NK-92 treated with Interleukin-12 subunit alpha and Interleukin-12 subunit beta, amount 100 ng/mL, for 24 hours (cell line): ENCODE measurements at places on chromosomes 12 and 14.

DNA sequence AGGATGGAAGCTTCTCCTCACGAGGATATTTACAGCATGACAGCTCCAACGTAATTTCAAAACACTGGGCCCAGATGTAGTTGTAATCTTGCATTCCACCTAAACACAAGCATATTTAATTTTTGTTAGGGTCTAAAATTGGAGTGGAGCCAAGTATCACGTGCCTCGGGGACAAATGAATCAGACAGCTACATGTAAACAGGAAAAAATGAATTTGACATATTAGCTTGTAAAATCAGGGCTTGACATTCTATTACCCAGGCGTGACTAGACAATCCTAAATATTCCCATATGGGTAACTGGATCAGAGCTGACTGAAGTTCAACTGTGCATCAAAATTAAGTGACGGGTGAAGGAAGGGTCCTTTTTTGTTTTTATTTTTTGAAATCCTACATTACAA, 59.0 kb downstream of the MDM2 start:
- DNase-seq = no peak

DNA sequence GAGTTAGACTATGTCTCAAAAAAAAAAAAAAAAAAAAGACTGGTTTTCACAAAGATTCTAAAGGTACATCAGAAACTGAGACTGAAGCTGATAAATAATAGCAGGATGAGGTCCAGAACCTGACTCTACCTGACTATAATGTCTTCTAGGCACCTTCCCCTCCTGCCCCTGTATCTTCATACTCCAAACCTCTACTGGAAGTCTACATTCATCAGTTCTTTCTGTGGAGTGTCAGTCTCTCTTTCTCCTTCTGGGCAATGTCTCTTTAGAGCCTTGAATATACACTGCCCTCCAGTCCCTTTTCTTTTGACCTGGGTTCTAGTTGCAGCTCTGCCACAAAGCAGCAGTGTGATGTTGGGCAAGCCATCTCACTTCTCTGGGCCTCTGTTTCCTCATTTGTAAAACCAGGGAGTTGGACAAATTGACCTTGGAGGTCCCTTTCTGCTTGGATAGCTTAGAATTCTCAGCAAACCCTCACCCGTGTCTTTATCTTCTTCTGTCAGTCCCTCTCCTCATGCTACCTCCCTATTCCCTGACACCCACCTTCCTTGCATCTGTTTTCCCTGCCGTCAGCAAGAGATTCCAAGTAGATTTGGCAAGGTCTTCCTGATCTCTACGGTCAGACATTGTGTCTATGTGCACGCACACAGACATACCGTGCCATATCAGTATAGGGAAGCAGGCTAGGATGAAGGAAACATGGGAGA, 4.3 kb downstream of the NFE2 start:
- DNase-seq = no peak

DNA sequence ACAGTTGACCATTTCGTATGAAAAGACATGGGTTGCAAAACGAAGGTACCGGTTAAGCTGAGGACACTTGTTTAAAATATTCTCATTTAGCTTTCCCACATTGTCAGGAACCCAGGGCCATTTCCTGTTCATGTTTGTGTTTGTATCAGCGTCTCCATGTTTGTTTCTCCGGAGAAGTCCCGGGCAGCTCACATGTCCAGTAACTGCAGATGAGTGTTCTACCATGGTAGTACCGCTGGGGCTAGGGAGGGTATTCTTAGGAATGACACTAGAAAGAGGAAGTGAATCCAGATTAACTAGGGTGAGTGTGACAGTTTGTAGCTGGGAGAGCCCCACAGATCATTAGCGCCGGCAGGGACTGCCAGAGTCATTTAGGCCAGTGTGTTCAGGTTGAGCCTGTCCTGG, 50.0 kb upstream of the EVL start:
- no peak for DNase-seq

GRCh38 chr14:65040666-65041433, 54.2 kb downstream of the FNTB start:
- no peak for DNase-seq

GRCh38 chr14:92540472-92541048, 27.0 kb downstream of the RIN3 start:
- no peak for DNase-seq

DNA sequence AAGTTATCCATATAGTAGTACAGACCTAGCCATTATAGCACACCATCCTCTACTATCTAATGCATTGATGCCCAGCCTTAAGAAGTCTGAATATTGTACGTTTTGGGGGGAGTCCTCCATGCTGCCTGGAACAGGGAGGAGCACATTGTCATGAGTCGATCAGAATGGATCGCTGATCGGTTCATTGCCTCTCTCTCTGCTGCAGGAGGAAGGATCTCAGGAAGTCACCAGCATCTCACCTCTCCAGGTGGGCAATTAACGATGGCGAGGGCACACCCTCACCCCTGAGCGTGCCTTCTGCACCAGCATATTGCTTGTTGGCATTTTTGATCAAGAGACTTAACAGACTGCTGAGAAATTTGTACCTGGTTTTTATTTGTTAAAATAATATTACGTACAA, 11.5 kb downstream of the CCND2 start:
- DNase-seq = no peak

GRCh38 chr12:31736472-31736871, 7.7 kb upstream of the AMN1 start:
- DNase-seq = peak; percentile 14

- no peak for DNase-seq
These were observed 754 bp downstream of the ZNF605 start for GRCh38 chr12:132955094-132956010.

- DNase-seq = no peak
These were observed 70.7 kb downstream of the SLC8A3 start for GRCh38 chr14:70118064-70118463.

DNA sequence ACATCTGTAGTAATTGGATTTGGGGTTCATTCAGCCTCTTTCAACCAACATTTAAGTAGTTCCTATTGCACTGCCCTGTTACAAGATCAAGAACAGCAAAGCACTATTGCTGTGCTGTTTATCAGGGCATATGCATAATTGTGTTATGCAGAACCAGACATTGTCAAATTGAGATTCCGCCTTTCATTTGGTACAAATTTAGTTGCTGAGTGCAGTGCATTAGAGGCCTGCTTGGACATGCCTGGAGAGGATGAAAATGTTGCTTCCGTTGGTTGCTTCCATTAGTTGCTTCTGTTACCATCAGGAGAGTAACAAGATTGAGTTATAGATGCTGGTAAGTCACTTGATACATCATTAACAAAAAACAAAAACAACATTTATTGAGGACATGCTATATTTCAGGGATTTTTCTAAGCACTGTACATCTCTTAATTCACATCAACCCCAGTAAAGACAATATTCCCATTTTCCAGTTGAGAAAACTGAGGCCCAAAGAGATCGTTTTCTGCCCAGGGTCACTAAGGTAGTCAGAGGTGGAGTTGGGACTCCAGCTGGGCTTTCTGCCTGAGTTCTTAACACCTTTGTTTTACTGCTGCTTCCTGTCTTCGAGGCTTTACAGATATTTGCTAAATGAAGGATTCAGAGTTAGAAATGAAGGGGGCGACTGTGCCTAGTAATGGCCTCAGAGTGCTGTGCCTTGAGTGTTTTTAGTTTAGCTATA, 79.3 kb downstream of the PPP2R5C start:
- no peak for DNase-seq

DNA sequence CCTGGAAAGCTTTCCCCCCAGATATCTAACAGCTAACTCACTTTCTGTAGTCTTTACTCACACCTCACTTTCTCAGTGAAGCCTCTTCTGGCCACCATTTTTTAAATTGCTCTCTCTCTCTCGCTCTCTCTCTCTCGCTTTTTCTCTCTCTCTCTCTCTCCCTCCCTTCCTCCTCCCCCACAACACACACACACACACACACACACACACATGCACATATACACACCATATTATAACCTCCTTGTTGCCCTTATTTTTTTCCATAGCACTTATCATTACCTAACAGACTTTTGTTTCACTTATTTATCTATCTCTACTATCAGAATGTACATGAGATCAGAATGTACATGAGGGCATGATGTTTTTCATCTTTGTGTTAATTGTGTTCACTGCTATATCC, 156.8 kb downstream of the DUSP6 start:
- DNase-seq = no peak
